ENCODE measurements at places on chromosomes 1 and 21.
A peak's percentile ranks its signal among the peaks of the same experiment; 100 is the strongest.

GRCh38 chr1:102853701-102854187 lies 254.6 kb downstream of the COL11A1 start:
- no peak for DNase-seq

- DNase-seq, result no peak
These were observed 225.5 kb downstream of the ATG4C start for GRCh38 chr1:63009421-63009820.

DNA sequence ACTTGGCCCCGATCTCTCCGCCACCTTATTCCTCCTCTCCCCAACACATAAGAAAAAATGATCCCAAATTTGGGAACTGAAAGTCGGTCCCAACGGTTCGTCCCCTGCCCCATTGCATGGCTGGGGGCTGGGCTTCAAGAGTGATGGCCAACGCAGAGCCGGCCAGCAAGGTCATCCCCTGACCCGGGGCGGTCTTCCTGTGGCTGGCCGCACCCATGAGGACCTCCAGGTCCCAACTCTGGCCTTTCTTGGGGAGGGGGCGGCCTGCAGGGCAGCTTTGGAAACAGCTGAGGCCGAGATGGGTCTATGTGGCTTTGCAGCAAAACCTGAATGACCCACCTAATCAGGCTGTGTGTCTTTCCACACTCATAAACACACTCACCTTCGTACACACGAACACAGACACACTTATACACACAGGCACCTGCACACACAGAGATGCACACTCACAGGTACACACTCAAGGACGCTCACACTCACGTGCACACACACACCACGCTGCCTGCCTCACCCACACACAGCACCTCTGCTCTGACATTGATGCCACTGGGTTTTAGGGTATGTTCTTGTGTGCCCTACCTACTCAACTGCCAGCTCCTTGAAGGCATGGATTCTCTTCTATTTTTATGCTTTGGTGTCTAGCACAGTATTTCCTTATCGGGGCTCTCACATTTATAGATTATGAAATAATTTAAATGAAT lies 562 bp downstream of the DYNLT5 start:
- DNase-seq, result no peak

GRCh38 chr1:39491146-39491921 lies at the start of gene BMP8A:
BMP8A (plus strand) TSS chr1:39491636; CDS start chr1:39491992, 356 bp downstream.
- DNase-seq, result peak; percentile 66

- DNase-seq, result no peak
These were observed 226.0 kb downstream of the RPS6KC1 start for GRCh38 chr1:213277036-213277435.

DNA sequence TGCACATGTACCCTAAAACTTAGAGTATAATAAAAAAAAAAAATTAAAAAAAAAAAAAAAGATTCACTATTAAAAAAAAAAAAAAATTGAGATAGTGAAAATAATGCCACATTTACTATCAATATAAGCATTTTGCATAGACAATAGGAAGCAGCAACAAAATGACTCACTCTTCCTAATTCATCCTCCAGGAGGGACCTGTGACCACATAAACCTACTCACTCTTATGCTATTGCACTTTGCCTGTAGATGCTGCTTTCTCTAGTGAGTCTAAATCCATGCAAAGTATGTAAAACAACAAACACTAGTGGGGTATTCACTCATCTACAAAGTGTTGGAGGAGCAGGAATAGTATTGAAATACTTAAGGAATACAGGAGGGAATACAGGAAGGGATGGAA lies 2.9 kb downstream of the OR10J5 start:
- no peak for DNase-seq

GRCh38 chr1:81340239-81340638 lies 460.5 kb upstream of the ADGRL2 start:
- no peak for DNase-seq

GRCh38 chr1:18957532-18958300 lies 1.2 kb upstream of the IFFO2 start:
- no peak for DNase-seq

DNA sequence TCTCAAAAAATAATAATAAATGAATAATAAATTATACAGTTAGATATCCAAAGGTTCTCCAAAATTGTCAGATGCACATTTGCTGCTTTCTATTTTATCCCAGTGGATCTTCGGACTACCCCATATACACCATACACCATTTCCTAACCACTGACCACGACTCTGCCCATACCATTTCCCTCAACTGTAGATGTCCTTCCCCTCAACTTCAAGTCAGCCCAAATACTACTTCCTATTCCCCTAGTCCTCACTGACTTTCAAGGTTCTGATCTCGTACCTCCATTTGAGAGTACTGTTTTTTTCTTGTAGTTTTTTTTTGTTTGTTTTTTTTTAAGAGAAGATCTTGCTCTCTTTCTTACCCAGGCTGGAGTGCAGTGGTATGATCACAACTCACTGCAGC lies 19.6 kb downstream of the EIF4G3 start:
- DNase-seq, result no peak

- DNase-seq, result no peak
These were observed 31.2 kb upstream of the MAP1LC3C start for GRCh38 chr1:242030071-242030470.

DNA sequence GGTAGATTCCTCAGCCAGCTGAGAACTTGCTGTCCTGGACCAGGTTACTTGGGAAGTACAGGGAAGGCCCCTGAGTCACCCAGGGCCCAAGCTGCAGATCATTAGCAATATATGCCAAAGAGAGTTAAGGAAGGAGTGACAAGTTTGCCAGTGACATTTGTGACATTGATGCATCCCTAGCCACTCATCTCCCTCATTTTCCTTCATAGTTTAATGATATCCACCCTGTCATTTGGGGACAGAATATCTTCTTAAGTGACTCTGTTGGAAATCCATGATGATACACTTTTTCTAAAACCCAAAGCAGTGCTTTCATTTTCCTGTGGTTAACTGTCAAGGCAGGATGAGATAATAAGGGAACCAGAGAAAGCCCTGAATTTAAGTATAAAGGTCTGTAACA lies 3.2 kb downstream of the TNN start:
- no peak for DNase-seq

- DNase-seq, result no peak
These were observed 90.9 kb upstream of the SLC44A3 start for GRCh38 chr1:94729267-94729666.

DNA sequence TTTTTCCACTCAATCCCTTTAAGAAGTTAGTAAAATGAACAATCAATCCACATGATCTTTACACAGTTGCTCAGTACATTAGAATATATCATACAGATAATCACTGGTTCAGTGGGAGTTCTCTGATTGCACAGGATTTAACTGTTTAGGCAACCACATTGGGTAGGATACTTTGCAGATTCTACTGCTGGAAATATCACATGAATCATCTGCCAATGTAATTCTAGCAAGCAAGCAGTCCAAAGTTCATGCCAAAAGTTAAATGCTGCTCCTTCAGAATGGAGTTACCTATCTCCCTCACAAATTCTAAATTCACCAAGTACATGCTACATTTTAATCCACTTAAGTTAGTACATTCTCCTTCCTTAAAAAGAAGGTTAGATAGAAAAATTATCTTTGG lies 52.4 kb downstream of the NEGR1 start:
- DNase-seq, result no peak

All from stimulated activated naive CD4-positive, alpha-beta T cell treated with Interleukin-2 at 50 U/mL for 16 hours (primary cell).